LHCN-M2 (cell line): ENCODE measurements at places on chromosomes 11 and 22. TPM values are rescaled to one million over a fixed set of nuclear protein-coding genes. Genes with fewer than 3 reads are reported as not detected.

- DNase-seq: no peak
Observed at GRCh38 chr11:75277991-75278790, 37.6 kb downstream of the TPBGL start.

DNA sequence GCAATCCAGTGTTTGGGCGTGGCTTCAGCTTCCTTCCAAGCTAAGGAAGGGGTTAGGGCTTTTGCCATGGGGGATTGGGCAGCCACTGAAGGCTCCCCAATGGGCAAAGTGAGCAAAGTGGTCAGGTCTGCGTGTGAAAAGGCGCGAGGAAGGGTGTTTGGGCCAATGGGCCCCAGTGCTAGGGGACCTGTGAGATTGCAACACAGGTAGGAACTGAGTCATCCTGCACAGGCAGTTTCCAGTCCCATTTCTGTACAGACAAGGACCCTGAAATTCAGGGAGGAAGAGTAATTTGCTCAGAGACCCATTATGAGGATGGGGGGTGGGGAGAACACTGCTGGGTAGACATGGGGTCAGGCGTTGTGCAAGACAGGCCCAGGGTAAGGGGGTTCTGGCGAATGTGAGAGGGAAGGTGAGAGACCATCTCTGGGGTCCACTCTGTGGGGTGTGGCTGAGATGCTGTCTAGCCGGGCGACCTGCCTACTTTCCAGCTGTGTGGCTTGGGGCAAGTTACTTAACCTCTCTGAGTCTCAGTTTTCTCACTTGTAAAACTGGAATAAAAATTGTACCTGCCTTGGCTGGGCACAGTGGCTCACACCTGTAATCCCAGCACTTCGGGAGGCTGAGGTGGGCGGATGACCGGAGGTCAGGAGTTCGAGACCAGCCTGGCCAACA, 7.3 kb downstream of the CCDC88B start:
- DNase-seq: no peak

GRCh38 chr11:117786135-117786870, 10.7 kb downstream of the DSCAML1 start:
- no peak for DNase-seq

DNA sequence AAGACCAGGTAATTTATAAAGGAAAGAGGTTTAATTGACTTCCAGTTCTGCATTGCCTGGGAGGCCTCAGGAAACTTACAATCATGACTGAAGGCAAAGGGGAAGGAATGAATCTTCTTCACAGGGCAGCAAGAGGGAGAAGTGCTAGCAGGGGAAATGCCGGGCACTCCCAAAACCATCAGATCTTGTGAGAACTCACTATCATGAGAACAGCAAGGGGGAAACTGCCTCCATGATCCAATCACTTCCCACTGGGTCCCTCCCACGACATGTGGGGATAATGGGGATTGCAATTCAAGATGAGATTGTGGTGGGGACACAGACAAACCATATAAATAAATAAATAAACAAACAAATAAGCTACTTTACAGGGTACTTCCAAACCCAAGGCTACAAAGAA, 28.8 kb upstream of the EXPH5 start:
- no peak for DNase-seq

DNA sequence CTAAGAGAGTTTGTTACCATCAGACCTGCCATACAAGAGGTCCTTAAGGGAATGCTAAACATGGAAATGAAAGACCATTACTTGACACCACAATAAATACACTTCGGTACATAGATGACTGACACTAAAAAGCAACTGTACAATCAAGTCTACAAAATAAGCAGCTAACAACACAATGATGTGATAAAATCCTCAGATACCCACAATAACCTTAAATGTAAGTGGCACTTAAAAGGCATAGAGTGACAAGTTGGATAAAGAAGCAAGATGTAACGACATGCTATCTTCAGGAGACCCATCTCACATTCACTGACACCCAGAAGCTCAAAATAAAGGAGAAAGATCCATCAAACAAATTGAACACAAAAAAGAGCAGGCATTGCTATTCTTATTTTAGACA, 107.6 kb downstream of the LRRC4C start:
- no peak for DNase-seq

- peak; percentile 9 for DNase-seq
Observed at GRCh38 chr11:129611661-129612446, 203.8 kb upstream of the TMEM45B start.

DNA sequence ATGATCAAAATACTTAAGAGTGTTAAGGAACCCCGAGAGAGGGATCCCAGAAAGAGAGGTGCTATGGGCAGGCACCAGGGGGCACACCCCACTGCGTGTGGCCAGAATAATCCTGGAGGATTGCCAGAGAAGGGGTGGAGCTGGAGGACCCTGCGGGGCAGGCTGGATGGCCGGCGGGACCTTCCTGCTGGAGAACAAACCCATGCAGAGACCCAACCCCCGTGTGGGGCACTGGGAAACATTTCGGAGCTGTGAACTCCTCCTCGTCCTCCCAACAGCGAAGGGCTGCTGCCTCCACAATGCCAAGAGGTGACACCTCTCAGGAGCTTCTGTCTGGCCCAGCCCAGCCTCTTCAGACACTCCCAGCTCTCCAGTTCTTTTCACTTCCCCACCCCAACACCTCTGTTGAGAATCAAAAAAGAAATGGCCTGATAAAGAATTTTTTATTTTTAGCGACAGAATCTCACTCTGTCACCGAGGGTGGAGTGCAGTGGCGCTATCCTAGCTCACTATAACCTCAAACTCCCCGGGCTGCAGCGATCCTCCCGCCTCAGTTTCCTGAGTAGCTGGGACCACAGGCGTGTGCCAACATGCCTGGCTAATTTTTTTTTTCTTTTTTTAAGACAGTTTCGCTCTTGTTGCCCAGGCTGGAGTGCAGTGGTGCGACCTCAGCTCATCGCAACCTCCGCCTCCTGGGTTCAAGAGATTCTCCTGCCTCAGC, 25.6 kb downstream of the RHOD start:
- DNase-seq: no peak

GRCh38 chr22:37746366-37747079, 49.7 kb downstream of the TRIOBP start:
- no peak for DNase-seq

DNA sequence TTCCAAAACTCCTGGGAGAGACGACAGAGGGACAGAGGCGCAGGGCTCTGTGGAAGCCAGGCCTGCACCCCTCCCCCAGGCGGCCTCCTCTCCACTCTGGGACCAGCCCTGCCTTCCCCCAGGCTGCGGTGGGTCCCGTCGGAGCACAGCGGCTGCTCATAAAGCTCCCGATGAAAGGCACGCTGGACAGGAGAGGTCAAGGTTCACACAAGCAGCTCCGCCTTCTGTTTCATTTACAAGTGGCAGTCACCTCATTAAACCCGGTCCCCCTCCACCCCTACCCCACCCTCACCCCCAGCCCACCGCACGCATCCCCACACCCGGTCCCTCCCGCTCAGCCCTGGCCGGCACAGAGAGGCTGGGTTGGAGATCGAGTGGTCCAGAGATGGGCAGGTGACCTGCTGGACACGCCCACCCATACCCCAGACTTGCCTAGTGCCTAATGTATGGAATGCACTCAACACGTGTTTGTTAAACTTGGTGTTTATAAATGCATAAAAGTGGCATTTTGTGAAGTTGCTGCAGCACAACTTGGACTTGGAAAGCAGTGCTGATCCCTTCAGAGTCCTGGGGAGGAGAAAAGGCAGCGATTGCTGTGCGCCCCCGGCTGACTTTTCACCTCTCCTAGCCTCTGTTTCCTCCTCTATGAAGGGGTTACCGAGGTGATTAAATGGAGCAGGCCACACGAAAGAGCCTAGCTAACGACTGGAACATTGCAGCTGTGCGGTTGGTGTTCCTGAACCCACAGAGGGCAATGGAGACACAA, 26.0 kb downstream of the RPUSD4 start:
- no peak for DNase-seq

DNA sequence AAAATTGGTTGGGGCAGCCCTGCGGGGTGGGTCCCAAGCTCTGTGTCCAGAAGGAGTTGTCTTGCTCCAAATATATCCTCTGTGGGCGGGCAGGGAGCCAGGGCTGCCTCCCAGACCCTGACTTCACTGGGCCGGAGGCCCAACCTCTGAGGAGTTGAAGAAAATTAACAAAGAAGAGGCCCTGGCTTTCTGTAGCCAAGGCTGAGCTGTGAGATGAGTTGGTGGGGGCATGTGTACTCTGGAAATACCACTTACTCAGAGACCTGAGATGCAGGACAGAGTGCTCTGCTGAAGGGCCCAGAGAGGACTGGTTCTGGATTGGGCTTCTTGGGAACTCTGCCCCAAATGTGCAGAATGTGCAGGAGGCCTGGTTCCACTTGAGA, 96.3 kb downstream of the SWAP70 start:
- peak; percentile 93 for DNase-seq

DNA sequence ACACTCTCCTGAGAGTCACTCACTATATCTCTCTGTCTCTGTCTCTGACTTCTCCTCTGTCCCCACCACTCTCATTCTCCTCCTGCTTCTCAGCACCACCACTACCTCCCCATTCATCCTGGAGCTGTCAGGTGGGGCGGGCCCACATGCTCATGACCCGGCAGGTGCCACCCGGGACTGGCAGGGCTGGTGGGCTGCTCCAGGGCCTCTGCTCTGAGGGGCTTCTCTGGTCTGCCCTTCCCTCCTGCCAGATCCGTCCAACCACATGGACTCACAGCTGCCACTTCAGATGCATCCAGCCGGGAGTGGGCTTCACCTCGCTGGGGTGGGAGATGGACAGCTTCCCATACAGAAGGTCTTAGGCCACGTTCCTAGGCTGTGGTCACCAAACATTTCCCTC, 4.8 kb upstream of the EMID1 start:
- DNase-seq: no peak

Gene OR4P4
- total RNA-seq: not detected in 2 replicates

Gene SCUBE1
- not detected in 2 replicates for total RNA-seq

Gene ENTHD1
- total RNA-seq: not detected in 2 replicates

Gene PEX26
- 32.7 and 39.8 TPM in 2 replicates for total RNA-seq

Gene ABCG4
- 0.06 TPM in 2 replicates for total RNA-seq

Gene ASRGL1
- total RNA-seq: 0.32 TPM in 1 of 2 replicates, not detected in the other

Gene PATE2
- not detected in 2 replicates for total RNA-seq

Gene FAM180B
- not detected in 2 replicates for total RNA-seq

Gene NCR3LG1
- 2.0 TPM in 2 replicates for total RNA-seq
